Thyroid gland (tissue), 4 donors: ENCODE measurements at places on chromosomes 1 and 21. TPM values are rescaled to one million over a fixed set of nuclear protein-coding genes. Genes with fewer than 3 reads are reported as not detected.

TMEM201 gene
- 11.3 TPM for total RNA-seq

MMEL1 gene
- 2.5 TPM for total RNA-seq

- DNase-seq, result peak; percentile 75
Measured at GRCh38 chr1:39170731-39171667, 33.5 kb upstream of the MACF1 start.

- no peak for DNase-seq
Measured at GRCh38 chr1:10537082-10537766, 62.5 kb downstream of the PEX14 start.

DNA sequence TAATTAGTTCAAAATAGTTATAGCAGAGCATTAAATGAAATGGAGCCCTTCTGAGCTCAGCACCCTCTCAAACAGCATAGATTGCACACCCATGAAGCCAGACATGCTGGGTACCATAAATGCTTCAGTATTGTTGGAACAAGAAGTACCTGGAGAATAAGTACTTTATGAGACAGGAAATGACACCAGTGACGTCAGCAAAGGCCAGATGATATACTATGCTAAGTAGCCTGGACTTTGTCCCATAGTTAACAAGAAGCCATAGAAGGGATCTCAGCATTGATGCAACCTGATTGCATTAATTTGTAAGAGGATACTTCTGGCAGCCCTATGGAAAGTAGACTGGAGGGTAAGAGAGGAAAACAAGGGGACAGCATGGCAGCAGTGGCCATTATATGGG is 16.3 kb upstream of the GADD45A start:
- no peak for DNase-seq
